ENCODE measurements at places on chromosomes 7 and 10. TPM values are rescaled to one million over a fixed set of nuclear protein-coding genes. Genes with fewer than 3 reads are reported as not detected.
A peak's percentile ranks its signal among the peaks of the same experiment; 100 is the strongest.

- no peaks in the 10 kb centered on the region for H3K4me1 ChIP-seq
- no peak for DNase-seq
- no peaks in the 10 kb centered on the region for H3K27me3 ChIP-seq
- H3K36me3 ChIP-seq: no peaks in the 10 kb centered on the region
These were observed 74.5 kb upstream of the SEMA3D start for GRCh38 chr7:85261336-85261735.

DNA sequence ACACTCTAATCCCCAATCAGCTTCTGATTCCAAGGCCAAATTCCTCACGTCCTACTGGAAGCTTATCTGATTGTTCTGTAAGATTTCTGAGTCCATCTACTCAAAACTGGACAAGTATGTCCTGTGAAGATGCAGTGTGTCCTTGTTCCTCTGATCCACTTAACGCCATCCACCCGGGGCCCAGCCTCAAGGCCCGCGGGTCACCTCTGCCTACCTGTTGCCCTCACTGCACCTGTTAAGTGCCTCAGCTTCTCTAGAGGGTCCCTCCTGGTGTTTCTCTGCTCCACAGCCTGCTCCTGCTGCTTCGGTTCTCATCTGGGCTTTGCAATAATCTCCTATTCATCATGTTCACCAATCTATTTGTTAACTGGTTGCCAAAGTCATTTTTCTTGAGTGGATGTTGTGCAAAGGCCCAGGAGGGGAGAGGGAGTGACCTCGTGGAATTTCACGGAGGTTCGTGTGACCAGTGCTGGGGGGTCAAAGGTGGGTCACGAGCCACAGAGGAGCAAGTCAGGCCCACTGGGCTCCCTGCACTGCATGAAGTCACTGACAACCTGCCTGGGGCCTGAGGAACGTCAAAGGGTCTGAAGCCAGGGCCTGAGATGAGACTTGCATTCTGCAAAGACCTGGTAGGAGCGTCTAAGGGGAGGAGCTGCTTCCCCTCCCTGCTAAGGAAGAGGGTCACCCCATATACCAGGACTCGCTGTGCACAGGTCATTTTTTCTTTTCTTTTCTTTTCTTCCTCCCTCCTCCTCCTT is 338.1 kb downstream of the WDR37 start:
- H3K27me3 ChIP-seq: no peaks in the 10 kb centered on the region
- no peak for DNase-seq
- no peaks in the 10 kb centered on the region for H3K4me1 ChIP-seq
- H3K4me3 ChIP-seq: no peak overlapping the region
- H3K36me3 ChIP-seq: no peaks in the 10 kb centered on the region
- no peak overlapping the region for H3K27ac ChIP-seq

- H3K4me3 ChIP-seq: peak overlapping the region; percentile 65
- DNase-seq: no peak
- no peaks in the 10 kb centered on the region for H3K27me3 ChIP-seq
- H3K36me3 ChIP-seq: no peaks in the 10 kb centered on the region
- peak overlapping the region; percentile 54 for H3K27ac ChIP-seq
- peaks cover 39% of the 10 kb centered on the region for H3K4me1 ChIP-seq
These were observed 75.4 kb downstream of the ATXN7L1 start for GRCh38 chr7:105800849-105801534.

- no peak for DNase-seq
- H3K4me1 ChIP-seq: no peaks in the 10 kb centered on the region
- H3K4me3 ChIP-seq: no peak overlapping the region
- H3K27me3 ChIP-seq: no peaks in the 10 kb centered on the region
- no peaks in the 10 kb centered on the region for H3K36me3 ChIP-seq
These were observed 34.6 kb downstream of the CHST3 start for GRCh38 chr10:71998840-71999194.

- no peaks in the 10 kb centered on the region for H3K27me3 ChIP-seq
- no peak overlapping the region for H3K4me3 ChIP-seq
- H3K4me1 ChIP-seq: no peaks in the 10 kb centered on the region
- no peak for DNase-seq
- no peaks in the 10 kb centered on the region for H3K36me3 ChIP-seq
These were observed 15.4 kb downstream of the PRF1 start for GRCh38 chr10:70587045-70587658.

GRCh38 chr7:116316838-116317628 is 106.7 kb downstream of the TES start:
- H3K4me3 ChIP-seq: no peak overlapping the region
- H3K27me3 ChIP-seq: peaks cover 2% of the 10 kb centered on the region
- H3K4me1 ChIP-seq: no peaks in the 10 kb centered on the region
- H3K36me3 ChIP-seq: no peaks in the 10 kb centered on the region
- H3K27ac ChIP-seq: no peak overlapping the region

DNA sequence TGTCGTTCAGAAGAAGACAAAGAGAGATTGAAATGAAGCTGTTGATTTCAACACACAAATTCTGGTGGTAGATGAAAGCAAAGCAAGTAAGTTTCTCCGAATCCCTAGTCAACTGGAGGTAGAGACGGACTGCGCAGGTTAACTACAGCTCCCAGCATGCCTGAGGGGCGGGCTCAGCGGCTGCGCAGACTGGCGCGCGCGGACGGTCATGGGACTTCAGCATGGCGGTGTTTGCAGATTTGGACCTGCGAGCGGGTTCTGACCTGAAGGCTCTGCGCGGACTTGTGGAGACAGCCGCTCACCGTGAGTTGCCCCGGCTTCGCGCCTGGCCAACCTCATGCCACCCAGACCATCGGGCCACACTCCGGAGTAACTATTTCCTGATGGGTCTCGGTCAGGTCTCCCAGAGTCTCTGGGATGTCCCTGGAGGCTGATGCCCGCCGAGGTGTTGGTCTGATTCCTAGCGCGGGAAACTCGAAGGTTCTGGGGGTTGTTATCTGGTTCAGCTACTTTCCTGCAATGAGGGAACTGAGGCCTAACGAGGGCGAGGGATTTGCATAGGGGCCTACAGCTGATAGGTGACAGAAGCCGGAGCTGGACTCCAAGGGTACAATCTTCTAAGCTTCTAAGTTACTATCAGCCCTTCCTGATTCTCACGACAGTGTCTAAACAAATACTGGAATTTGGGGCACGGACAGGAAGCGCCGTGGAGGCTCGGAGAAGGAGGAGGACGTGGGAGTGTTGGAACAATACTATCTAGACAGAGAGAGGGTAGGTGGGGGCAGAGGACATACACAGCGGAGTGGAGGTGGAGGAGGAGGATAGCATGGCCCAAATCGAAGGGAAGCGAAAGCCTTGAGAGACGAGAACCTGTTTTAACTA is at the start of gene RPP30:
TSS of gene RPP30 (plus strand) at position 209 of the 882 bp plus-strand sequence. CDS start at position 222, 13 bp downstream.
- DNase-seq: peak; percentile 89
- peaks cover 20% of the 10 kb centered on the region for H3K4me1 ChIP-seq
- H3K27ac ChIP-seq: peak within 1 kb of the TSS; percentile 43
- peak within 1 kb of the TSS; percentile 97 for H3K4me3 ChIP-seq
- H3K36me3 ChIP-seq: peaks cover 14% of the 10 kb centered on the region

DNA sequence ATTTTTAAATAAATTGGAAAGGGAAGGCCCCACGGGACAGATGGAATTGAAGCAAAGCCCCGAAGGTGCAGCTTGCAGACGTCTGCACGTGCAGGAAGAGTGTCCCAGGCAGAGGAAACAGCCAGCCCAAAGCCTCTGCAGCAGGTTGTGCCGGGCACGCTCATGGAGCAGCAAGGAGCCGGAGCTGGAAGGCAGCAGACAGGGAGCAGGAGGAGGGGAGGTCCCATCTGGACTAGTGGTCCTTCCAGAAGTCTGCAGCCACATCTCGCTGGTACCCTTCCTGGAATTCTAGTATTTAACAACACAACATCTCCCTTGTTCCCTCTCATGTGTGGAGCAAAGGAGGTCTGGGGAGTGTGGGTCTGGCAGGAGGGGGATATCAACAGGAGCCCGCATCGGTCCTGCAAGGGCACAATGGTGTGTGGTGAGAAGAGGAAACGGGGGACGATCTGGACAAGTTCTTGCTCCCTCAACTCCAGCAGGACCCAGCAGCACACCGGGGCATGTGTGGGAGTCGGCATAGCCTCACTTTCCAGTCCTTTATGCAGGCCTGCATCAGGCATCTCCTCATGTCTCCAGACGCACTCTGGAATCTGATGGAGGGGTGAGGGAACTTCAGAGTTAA is 169.3 kb downstream of the GRID1 start:
- DNase-seq: no peak
- H3K27me3 ChIP-seq: no peaks in the 10 kb centered on the region
- H3K4me3 ChIP-seq: no peak overlapping the region
- H3K4me1 ChIP-seq: no peaks in the 10 kb centered on the region
- H3K36me3 ChIP-seq: no peaks in the 10 kb centered on the region
- no peak overlapping the region for H3K27ac ChIP-seq

DNA sequence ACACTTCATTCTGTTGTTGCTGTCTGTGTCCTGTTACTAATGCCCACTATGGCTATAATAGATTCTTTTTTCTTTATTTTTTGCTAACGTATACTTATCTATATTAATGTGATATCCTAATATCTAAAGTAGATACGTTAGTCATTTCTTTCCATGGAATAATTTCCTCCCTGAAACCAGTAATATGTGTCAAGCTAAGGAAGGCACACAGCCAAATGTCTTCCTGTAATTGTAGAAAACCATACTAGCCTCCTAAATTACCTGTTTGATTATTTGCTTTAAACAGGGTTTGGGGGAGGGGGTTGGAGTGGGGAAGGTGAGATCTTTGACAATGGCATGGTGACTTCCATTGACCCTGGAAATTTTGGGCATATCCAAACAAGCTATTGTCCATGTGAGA is 56.4 kb downstream of the THNSL1 start:
- no peaks in the 10 kb centered on the region for H3K36me3 ChIP-seq
- H3K4me3 ChIP-seq: no peak overlapping the region
- no peak for DNase-seq
- no peak overlapping the region for H3K27ac ChIP-seq
- peaks cover 2% of the 10 kb centered on the region for H3K27me3 ChIP-seq

DNA sequence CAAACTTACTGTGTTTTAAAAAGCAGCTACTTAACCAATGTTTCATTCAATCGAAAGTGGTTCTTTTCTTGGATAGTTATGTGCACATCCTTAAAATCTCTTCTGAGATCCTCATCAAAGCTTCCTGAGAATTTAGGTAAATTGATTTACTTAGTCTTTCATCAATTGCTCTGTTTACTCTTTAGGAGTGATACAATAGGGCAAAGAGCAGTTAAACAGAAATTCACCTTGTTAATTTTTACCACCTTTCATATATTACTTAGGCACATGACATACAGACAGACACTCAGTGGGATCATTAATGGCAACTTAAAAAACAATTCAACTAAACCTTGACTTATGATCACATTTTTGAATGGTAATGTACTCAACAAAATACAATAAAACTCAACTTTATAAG is 456.3 kb downstream of the DGKB start:
- H3K27me3 ChIP-seq: no peaks in the 10 kb centered on the region
- H3K36me3 ChIP-seq: no peaks in the 10 kb centered on the region
- no peak overlapping the region for H3K27ac ChIP-seq
- no peaks in the 10 kb centered on the region for H3K4me1 ChIP-seq
- no peak for DNase-seq

DNA sequence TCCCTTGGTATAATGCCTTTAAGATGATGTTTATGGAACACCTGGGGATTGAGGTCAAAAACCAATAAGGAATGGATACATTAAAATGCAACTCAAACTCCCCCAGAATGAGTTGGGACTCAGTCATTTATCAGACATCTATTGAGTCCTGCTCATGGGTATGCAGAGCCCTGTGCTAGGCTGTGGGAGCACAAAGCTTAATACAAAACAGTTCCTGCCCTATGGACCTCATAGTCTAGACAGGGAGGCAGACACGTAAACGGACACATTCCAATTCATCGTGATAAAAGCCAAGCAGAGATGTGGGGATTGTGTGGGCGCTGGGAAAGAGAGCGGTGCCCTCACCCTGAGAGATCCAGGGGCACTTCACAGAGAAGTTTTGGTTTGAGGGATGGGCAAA is 181.7 kb downstream of the PTEN start:
- no peak for DNase-seq
- no peak overlapping the region for H3K27ac ChIP-seq
- H3K4me3 ChIP-seq: no peak overlapping the region
- H3K36me3 ChIP-seq: no peaks in the 10 kb centered on the region

DNA sequence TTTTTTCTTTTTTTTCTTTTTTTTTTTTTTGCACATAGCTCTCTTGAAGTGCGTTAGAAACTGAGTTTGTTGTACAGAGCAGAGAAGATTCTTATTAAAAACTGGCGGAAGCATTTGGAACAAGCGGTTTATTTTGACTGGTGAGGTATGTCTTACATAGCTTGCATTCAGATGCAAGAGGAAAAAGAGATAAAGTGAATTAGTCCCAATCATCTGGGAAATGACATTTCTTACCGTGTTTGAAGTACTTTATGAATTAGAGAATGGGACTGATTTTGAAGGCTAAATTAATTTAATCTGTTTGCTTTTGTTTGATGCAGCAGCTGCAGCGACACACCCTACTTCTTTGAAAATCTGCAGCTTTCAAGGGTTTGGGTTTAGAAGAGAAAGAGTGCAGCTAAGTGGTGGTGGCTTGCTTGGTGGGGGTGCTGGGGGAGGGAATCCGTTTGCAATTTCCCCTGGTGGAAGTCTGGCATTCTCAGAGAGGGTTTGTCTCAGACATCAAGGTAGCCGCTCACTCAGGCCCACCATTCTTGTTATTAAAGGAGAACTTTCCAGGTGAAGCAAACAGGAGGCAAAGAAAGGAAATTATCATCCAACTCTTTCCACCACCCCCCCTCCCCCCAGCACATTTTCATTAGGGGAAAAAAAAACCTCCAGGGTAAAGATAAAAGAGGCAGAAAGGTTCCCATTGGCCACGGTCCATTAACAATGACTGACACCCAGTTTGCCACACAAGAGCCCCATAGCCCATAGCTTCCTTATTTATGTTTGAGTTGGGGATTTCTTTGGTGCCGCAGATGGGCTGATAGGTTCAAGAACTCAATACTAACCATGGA is 231.7 kb downstream of the SKIDA1 start:
- H3K4me3 ChIP-seq: no peak overlapping the region
- H3K4me1 ChIP-seq: no peaks in the 10 kb centered on the region
- no peaks in the 10 kb centered on the region for H3K36me3 ChIP-seq
- no peak for DNase-seq
- H3K27ac ChIP-seq: no peak overlapping the region

GRCh38 chr7:98653601-98654310 is 36.7 kb downstream of the NPTX2 start:
- H3K27me3 ChIP-seq: no peaks in the 10 kb centered on the region
- no peak overlapping the region for H3K27ac ChIP-seq
- H3K4me3 ChIP-seq: no peak overlapping the region

GRCh38 chr10:103757531-103758293 is 97.7 kb downstream of the SH3PXD2A start:
- H3K27ac ChIP-seq: peak overlapping the region; percentile 70
- DNase-seq: no peak
- peaks cover 51% of the 10 kb centered on the region for H3K4me1 ChIP-seq
- H3K27me3 ChIP-seq: no peaks in the 10 kb centered on the region
- peak overlapping the region; percentile 13 for H3K4me3 ChIP-seq

- DNase-seq: no peak
- no peaks in the 10 kb centered on the region for H3K36me3 ChIP-seq
- no peaks in the 10 kb centered on the region for H3K4me1 ChIP-seq
- H3K4me3 ChIP-seq: no peak overlapping the region
These were observed 75.9 kb downstream of the SORBS1 start for GRCh38 chr10:95485056-95485844.

- H3K4me3 ChIP-seq: no peak overlapping the region
- no peak for DNase-seq
- H3K27ac ChIP-seq: no peak overlapping the region
- no peaks in the 10 kb centered on the region for H3K27me3 ChIP-seq
- no peaks in the 10 kb centered on the region for H3K36me3 ChIP-seq
These were observed 28.3 kb downstream of the TBATA start for GRCh38 chr10:70756700-70757360.

Gene ARHGEF35
- 3.5 TPM for total RNA-seq

Gene PDLIM1
- 7.3 TPM for total RNA-seq

Gene EBLN1
- not detected for total RNA-seq

Gene OR2A12
- not detected for total RNA-seq

Gene OPALIN
- not detected for total RNA-seq
